ENCODE measurements at places on chromosomes 1 and 21. TPM values are rescaled to one million over a fixed set of nuclear protein-coding genes. Genes with fewer than 3 reads are reported as not detected.

Gene TMEM54
- total RNA-seq: 44.3 TPM

Gene PARP1
- 114 TPM for total RNA-seq

Gene HPDL
- total RNA-seq: 3.6 TPM

Gene GNAT2
- total RNA-seq: 0.17 TPM

Gene SLC2A1
- total RNA-seq: 104 TPM
